D341Med (cell line): ENCODE measurements at places on chromosomes 7 and 10.
A peak's percentile ranks its signal among the peaks of the same experiment; 100 is the strongest.

- no peak for DNase-seq
Observed at GRCh38 chr7:98930464-98930863, 52.1 kb downstream of the TRRAP start.

GRCh38 chr10:12509016-12509793 is 159.9 kb downstream of the CAMK1D start:
- DNase-seq: no peak

DNA sequence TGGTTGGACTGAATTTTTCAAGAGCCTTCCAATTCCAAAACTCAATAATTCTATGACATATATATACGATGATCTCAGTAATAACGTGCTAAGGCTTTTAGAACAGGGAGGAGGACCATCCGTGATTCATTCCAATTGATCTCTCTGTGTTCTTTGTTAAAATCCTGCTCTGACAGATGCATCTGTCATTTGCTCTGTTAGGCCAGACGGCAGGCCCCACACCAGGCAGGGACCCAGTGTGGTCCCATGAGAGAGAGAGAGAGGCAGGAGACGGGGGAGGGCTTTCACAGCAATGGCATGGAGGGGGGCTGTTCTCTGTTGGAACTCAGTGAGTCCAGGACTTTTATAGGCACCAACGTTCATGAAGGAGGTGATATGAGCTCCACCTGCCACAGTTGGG is 160.0 kb upstream of the INSYN2A start:
- no peak for DNase-seq

GRCh38 chr10:97336006-97336405 is 1.5 kb upstream of the FRAT2 start:
- DNase-seq: no peak

DNA sequence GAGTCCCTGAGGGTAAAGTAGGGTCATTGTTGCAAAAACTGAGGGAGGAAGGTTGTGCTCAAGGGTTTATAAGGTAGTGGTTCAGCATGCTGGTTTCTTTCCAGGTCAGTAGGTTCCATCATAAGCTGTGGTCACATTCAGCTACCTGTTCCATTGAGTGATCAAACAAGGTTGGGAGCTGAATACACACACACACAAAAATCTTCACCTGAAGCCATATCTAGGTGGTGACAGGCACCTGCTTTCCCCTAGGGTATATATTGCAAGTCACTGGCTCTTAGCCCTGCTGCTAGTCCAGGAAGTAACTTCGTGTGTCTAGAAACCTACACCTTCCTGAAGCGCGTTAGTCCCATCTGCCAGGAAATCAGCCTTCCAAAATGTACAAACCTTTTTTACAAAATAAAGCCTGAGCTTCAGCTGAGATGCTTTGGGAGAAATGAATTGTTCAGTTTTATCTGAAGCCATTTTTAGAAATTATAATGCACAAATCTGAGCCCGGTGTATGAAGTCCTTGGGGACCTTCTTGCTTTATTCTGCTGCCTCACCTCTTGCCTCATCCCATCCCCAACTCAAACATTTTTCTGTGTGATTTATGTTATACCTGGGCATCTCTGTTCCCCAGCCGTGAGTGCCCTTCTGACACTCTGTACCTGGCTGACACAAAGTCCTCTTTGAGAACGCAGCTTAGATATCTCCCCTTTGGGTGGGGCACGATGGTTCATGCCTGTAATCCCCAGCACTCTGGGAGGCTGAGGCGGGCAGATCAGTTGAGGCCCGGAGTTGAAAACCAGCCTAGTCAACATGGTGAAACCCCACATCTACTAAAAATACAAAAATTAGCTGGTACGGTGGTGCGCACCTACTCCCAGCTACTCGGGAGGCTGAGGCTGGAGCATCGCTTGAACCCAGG is 10.6 kb upstream of the LAMTOR4 start:
- no peak for DNase-seq

- DNase-seq: no peak
Observed at GRCh38 chr7:142581341-142581740, 167.9 kb upstream of the PRSS1 start.

DNA sequence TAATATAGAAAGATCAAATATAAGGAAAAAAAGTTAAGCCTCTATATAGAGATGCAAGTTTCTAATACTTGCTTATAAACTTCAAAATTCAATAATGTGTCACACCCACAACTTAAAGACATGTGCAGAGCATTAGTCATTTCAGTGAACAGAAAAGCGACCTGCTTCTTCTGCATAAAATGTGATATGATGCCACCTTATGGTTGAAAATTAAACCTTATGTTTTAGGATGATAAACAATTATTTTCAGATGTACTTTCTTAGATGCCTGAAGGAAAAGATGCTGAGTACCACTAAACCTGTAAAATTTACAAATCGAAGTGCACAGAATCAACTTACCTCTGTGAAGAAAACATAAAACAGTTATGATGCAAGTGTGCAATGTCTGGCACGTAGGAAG is 96.0 kb downstream of the MTERF1 start:
- DNase-seq: peak; percentile 27

GRCh38 chr10:50501924-50502452 is 121.8 kb downstream of the SGMS1 start:
- no peak for DNase-seq

- DNase-seq: no peak
Observed at GRCh38 chr7:611281-611810, 91.7 kb upstream of the PDGFA start.

DNA sequence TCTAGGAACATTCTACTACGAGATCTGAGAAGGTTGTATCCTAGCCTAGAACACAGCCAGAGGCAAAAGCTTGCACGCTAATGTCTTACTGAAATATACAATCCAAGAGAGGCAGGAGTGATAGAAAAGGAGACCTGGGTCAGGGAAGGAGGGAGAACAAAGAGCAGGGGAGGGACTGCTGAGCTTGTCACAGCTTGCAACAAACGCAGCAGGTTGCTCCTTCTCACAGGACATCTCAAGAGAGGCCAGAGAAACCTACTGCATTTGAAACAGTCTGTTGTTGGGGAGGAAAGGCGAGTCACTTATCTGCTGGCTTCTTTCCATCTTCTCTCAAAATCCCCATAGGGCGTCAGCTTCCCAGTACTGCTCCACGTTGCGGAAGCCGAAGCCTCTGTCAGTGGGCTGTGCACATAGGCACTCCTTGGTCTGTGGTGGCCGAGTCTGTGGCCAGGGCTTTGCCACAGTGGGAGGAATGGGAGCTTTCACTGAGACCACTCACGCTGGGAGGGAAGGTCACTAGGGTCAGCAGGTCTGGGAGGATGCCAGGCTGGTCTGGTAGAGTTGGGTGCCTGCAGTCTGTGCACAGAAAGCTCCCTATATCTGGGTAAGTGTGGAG is 25.8 kb upstream of the GPNMB start:
- DNase-seq: no peak

GRCh38 chr10:24952143-24952706 is at the start of gene PRTFDC1:
PRTFDC1 (minus strand) TSS chr10:24952606; CDS start chr10:24952575, 31 bp downstream.
- no peak for DNase-seq

DNA sequence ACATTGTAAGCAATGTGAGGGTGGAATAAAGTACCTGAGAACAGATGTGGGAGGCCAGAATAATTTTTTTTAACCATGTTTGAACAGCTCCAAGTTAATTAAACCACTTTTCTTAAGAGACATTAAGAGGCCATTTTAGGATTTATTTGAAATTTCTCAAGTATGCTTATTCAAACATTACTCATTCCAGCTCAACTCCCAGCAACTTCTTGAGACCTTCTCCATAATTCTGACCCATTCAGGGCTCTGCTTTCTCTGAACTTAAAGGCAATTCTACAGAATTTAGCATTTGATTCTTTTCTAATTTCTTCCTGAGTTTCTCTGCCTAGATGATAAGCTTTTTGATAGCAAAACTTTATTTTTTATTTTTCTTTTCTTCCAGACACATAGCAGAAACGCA is 314.5 kb downstream of the CAMK1D start:
- no peak for DNase-seq

GRCh38 chr10:8130973-8131911 is 76.8 kb downstream of the GATA3 start:
- no peak for DNase-seq

GRCh38 chr10:61986382-61986781 is 84.9 kb downstream of the ARID5B start:
- no peak for DNase-seq

GRCh38 chr10:89679986-89680385 is 21.4 kb upstream of the KIF20B start:
- DNase-seq: no peak

DNA sequence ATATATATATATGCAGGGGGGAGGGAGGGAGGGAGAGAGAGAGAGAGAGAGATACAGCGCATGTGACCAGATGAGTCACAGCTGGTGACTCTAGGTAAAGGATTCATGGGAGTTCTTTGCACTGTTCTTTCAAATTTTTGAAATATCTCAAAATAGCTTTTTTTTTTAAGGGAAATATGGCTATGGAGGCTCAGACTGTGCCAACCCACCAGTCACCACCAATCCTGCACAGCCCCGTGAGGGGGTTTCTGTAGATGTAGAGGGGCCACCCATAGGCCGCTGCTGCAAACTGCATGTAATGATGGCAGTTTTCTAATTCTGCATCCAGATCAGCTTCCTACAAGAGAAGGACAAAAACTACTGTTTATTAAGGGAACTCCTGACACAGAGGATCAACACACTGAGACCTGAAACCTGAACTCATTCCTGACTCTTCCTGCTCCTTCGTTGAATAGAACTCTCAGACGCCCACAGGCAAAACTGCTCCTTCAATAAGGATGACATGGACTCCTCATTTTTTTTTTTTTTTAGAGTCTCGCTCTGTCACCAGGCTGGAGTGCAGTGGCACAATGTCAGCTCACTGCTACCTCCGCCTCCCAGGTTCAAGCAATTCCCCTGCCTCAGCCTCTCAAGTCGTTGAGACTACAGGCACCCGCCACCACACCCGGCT is 17.3 kb downstream of the DAGLB start:
- peak; percentile 66 for DNase-seq

DNA sequence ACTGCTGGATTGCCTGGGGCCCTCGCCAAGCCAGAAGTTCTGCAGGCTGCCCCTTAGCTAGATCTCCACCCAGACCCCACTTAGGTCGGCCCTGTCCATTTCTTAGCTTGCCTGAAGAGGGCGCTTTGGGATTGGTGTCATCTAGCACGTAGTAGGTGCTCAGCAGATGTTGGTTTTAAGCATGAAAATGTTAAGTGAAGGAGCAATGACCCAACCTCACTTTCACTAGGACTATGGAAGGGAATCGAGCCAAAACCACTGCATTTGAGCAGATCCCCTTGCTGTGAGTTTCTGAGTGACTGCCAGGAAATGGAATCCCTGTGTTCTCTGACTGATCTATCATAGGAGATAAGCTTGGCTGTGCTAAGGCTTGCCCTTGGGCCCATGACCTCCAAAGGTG is 131.7 kb upstream of the EEPD1 start:
- no peak for DNase-seq
